ENCODE measurements at places on chromosomes 12 and 14.

DNA sequence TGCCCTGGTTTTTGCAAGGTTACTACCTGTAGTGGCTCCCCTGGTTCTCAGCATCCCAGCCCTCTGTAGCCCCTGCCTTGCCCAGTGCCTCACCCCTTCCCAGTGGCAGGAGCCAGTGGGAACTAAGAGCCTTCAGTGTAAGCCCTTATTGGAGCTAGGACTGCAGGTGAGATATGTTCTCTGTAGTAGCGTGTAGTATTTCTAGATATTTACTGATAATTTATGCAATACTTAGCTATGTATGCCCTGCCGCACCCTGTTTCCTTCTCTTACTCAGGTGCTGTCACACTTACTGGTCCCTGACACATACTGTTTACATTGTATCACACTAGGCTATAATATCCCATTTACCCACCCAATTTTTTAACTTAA is 3.6 kb downstream of the BMAL2 start:
- no peak for DNase-seq

DNA sequence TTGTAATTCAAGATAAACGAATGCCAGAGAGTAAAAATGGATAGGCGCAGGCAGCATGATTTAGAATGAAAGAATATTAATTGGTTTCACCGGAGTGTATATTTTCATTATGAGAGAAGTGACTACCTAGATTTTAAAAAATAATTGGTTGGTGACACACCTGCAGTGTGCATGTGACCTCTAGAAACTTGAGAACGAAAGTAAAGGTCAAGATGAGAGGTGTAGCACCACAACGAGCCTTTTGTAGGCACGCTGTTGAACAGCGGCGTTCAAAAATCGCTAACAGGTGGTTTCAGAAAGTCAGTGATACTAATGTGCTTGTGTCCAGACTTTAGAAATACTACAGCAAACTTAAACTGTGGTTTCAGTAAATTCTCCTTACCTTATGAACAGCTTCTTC is 123.8 kb downstream of the NPAS3 start:
- no peak for DNase-seq

DNA sequence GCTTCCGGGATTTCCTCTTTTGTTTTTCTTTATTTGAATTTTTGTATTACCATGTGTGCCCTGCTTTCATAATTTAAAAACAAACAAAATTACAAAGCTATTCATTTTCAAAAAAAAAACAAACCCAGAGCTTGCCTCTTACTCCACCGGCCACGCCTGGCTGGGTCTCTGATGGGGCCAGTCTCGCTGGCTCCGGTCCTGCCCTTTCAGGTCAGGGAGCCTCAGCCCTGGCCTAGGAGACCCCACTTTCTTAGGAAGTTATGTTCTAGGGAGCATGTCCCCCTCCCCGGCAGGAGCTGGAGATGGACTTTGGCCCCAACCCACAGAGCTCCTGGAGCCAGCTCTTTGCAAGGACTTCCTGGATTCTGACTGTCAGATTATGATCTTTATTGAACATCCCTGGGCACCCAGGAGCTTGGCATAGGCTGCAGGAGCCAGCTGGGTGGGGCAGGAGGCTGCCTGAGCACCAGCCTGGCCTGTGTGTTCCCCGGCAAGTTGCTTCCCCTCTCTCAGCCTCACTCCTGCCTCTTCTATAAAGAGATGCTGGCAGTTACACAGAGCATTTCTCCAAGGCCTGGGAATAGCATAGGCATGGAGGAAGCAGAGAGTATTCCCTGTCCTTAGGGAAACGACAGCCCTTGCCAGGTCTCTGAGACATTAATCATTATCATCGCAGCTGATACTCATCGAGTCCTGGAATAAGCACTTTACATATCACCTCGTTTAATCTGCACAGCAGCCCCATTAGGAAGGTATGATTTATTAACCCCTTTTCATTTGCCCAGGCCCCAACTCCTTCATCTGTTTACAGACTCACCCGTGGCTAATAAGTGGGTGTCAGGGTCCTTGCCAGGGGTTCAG is 3.5 kb downstream of the DEGS2 start:
- no peak for DNase-seq

DNA sequence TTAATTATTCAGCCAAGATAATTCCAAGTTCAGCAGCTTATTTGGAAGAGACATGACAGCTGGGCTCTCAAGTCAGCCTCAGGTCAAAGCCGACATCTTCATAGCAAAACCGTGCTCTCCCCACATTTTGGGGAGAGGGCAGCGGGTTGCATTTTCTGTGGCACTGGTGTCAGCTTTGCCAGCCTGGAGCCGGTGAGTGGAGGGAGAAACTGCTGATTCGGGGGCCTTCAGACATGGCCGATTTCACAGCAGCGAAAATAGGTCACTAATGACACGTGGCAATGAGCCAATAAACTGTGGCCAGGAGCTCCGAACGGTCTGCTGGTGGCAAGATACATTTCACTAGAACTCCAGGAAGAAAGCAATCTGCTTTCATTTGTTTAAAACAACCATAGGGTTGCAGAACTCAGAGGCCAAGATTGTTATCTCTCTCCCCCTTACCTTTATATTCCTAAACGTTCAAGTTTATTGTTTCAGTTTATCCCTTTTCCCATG is 173.2 kb downstream of the CAND1 start:
- DNase-seq, result no peak

- no peak for DNase-seq
Measured at GRCh38 chr14:89351516-89352404, 65.3 kb downstream of the FOXN3 start.

- DNase-seq, result no peak
Measured at GRCh38 chr12:32997471-32997870, 100.9 kb upstream of the PKP2 start.

GRCh38 chr12:108063192-108063591 is 65.9 kb upstream of the WSCD2 start:
- DNase-seq, result no peak

- no peak for DNase-seq
Measured at GRCh38 chr12:92027701-92028440, 117.8 kb downstream of the BTG1 start.

GRCh38 chr12:20128928-20129327 is 239.4 kb upstream of the PDE3A start:
- DNase-seq, result no peak

DNA sequence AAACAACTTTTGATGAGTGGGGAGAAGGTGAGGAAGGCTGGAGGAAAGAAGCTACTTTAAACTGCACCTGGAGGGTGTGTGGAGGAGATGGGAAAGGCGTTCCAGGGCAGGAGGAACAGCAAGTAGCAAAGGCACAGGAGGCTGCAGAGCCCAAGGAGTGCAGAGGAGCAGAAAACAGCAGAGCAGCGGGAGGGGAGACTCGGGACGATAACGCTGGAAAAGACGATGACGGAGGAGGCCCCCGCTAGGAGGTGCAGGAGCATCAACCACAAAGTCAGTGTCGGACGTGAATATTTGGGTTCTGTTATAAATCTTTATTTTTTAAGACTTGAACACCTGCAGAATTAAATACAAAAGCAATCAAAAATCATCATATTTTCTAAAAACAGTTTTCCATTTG is 44.9 kb downstream of the LGMN start:
- DNase-seq, result no peak

GRCh38 chr12:69508091-69508490 is 37.9 kb downstream of the FRS2 start:
- DNase-seq, result no peak

DNA sequence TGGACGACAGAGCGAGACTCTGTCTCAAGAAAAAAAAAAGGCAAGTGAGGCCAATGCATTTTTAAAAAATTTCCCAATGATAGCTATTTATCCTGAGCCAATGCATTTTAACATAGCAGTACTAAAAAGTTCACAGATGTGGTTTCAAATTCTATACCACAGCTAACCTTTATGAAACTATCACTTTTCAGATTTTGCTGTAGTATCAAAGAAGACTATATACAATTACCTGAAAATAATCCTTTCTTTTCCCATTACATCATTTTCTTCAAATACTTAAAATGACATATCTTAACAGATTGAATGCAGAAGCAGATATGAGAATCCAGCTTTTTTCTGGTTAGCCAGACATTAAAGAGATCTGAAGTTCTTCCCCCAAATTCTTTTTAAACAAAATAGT is 13.2 kb downstream of the ATF7 start:
- DNase-seq, result no peak

GRCh38 chr12:72511906-72512305 is 239.7 kb downstream of the TRHDE start:
- DNase-seq, result no peak

DNA sequence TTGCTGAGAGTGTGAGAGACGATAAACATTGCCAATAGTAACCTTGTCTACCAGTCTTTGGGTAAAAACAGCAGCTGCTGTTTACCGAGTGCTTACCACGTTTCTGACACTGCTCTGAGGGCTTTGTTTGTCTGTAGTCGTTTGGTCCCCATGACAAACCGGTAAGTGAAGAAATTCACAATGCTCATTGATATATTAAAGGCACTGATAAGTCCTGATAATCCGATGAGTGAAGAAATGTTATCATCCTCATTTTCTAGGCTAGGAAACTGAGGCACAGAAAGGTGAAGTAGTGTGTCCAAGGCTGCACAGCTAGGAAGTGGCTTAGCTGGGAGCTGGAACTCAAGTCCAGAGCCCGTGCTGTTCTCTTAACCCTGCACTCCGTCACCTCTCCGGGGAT is 138.6 kb downstream of the SCARB1 start:
- no peak for DNase-seq

GRCh38 chr12:131471271-131471905 is 239.5 kb upstream of the SFSWAP start:
- DNase-seq, result no peak

- no peak for DNase-seq
Measured at GRCh38 chr12:41968599-41968998, 176.1 kb downstream of the GXYLT1 start.

- DNase-seq, result no peak
Measured at GRCh38 chr12:63294327-63294632, 143.3 kb upstream of the AVPR1A start.

- DNase-seq, result no peak
Measured at GRCh38 chr12:33589576-33590114, 150.0 kb upstream of the SYT10 start.

DNA sequence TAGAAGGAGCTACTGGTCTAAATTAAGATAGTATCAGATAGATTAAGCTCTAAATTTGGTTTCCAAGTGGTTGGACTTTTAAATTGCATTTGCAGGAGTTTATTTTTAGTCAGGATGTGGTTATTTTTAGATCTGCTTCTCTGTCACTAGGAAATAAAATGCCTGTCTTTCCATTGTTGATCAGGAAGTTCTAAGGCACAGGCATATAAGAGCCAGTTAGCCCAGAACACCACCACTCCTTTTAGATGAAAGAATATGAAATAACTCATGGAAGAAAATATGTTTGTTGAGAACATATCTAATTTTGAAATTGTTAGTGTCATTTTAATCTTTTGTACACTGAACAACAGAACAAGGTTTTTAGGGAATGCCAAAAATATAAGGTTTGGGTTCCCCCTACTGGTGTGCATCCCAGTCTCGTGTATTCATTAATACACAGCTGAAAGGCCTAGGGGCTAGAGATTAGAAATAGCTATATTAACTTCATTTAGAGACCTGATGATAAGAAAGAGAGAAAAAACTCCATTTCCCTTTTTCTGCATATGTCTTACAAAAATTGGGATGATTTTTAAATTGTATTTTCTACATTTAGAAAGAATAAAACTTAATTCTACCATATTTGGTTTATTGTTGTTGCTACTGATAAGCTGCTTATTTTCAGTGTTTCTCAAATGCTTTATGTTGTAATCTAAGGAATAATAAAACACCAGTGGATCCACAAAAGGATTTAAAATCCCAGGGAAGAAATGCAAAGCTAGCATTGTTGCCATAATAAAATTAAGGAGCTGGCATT is 67.2 kb downstream of the RIC8B start:
- DNase-seq, result no peak

DNA sequence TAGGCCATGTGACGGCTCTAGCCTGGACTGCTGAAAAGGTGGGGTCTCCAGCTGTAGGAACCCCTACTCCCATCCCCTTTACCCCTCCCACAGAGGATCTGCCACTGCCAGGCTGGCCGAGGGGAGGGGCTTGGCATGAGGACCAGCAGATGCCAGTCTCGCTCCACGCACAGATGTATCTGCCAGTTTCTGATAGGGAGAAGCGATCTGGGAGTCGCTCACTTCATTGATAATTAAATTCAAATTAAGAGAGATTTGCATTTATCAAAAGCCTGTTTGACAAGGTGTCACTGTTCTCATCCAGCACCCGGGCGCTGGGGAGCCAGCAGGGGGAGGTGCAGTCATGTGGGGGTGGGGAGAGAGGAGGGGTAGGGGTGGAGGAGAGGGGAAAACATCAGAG is 217.6 kb upstream of the MYL2 start:
- DNase-seq, result no peak

DNA sequence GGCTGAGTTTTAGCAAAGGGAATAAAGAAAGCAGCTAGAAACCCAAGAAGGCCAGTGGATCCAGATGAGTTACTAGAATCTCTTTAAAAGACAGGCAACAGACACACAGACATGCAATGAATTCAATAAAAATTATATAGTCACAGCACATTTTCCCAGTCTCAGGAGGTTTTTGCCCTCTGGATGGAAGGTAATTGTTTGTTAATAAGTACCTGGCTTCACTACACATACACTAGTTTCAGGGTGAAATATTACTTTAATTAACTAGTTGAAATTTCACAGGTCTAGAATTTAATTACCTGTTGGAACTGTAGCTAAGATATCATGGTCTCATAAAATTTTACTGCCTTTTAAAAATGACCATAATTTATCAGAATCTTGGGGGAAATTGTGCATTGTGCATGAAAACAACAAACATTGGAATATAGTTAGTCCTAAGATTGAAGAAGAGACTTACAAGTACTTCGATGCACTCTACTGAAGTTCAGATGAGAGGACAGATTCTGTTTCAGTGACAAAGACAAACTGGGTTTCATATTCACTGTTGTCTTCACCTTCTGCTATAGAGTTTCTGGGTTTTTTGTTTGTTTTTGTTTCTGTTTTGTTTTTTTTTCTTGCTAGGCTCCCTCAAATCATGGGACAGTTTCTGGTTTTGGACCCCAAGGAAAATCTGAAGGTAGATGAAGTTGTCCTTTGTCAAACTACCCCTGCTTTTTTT is 277.0 kb upstream of the GARIN6 start:
- DNase-seq, result no peak

DNA sequence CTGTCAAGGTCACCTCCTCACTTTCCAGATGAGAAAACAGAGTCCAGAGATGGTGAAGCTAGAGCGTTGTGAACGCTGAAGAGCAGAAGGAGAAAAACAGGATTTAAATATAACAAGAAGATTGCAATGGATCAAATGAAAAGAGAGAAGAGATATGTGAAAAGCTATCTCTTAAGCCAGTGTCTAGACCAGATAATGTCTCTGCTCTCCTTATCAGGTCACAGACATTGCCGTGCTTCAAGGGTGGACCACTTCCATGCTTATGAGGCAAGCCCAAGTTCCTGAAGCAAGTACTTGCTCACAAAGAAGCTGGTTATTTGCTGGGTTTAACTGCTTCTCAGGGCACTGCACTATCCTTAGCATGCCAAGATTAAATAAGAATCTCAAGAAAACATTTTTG is 31.6 kb upstream of the FRS2 start:
- no peak for DNase-seq

All from activated CD4-positive, CD25-positive, alpha-beta regulatory T cell treated with anti-CD3 and anti-CD28 coated beads, Interleukin-2, amount 50 U/mL, for 16 hours (primary cell).